Stimulated activated CD4-positive, alpha-beta T cell treated with anti-CD3 and anti-CD28 coated beads, Interleukin-1b, Interleukin-23, amount 100 ng/mL, for 1 hour (primary cell): ENCODE measurements at places on chromosomes 2 and 18.

DNA sequence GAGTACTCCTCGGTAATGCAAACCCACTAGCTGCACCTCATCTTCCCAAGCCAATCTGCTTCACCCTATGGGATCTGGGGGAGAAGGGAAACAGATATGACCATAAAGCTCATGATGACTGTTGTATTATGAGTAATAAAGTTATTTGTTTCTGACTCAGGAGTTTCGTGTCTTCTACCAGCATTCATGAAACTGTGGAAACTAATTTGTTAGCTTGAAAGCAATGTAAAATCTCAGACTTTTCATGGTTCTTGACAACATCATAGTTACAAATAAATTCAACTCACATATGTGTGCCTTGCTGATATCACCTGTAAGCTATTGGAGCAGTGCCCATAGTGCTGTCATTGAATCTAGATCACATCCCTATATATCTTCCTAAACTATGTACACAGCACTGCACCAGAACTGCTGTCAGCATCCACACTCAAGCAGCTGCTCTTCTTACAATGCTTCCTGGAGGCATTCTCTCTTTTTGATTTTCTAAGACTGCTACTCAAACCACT is 135.6 kb upstream of the KYNU start:
- DNase-seq: no peak

- no peak for DNase-seq
Observed at GRCh38 chr2:74148457-74149246, 940 bp upstream of the BOLA3 start.

DNA sequence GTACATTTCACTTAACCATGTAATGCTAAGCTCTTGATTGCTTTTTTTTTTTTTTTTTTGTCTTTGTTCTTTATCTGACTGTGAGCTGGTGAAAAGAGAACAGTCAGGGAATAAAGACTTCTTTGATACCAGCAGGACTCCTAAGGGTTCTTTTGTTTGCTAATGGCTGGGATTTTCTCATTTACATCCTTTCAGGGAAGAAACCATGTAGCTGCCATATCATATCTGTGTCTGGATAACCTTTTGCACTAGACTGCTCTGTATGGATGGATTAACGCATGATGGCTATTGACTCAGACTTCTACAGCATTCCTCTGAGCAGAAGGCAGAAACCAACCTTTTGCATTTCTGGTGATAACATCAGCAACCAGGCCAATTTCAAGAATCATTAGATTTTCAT is 504.0 kb downstream of the LRRTM4 start:
- DNase-seq: no peak

GRCh38 chr2:241505781-241506201 is 2.6 kb downstream of the STK25 start:
- no peak for DNase-seq

GRCh38 chr18:42617221-42617620 is 498.3 kb downstream of the RIT2 start:
- DNase-seq: no peak

DNA sequence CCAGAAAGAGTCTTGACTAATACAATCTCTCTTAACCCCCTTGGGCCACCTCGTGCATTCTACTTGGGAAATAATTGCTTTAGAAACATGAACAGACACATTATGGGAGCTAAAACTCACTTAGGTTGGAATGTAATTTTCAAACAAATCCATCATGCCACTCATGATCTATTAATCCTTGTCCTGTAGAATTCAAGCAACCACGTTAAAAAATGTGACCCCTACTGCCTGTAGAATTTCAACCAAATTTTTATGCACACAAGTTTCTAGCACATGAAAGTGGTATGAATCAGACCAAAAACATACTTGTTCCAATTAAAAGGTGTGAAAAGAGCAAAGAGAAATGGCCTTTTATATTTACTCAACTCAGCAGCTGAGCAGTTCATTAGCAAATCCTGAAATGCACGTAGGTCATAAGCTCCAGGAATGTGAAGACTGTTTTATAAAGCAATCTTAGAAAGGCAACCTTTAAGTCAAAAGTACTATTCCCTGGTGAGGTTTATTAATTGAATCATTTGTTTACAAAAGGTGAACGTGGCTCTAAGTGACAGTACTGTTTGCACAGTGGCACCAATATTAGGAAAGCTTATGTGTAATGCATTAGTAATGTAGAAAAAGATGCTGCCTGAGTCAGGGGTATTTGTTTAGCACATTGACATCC is 459.4 kb upstream of the UBE2E3 start:
- DNase-seq: no peak

DNA sequence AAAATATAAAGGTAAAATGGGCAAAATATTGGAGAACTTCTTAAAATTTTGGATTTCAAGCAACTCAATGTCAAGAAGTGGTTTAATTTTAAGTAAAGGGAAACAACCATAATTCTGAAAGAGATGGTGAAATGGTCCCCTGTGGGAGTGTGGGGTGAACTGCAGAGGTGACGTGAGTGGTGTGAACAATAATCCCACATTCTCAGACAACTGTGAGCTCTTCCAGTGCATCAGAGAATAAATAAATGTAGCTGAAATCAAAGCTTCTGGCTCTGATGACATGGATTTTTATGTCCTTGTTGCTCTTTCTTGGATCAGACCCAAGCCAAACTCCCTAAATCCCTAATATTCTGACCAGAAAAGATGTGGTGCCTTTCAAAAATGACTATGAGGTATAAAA is 672.7 kb downstream of the ZEB2 start:
- no peak for DNase-seq

DNA sequence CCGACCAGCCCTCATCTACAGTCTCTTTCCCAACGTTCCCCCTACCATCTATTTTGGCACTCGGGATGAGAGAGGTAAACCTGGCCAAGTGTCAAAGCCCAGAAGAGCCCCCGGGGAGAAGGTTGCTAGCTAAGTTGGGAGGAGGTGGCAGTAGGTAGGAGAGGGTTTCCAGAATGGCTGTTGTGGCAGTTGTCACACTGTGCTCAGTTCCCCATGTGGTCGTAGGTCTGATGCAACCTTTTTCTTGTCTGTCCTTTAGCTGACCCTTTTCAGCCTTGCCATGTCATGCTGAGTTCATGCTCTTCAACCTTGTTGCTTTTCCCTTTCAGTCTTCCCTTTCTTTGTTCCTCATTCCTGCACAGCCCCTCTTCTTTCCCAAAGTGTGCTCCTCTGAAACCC is 34.5 kb downstream of the TTLL4 start:
- DNase-seq: no peak
